ENCODE measurements at places on chromosomes 1 and 21. TPM values are rescaled to one million over a fixed set of nuclear protein-coding genes. Genes with fewer than 3 reads are reported as not detected.

DNA sequence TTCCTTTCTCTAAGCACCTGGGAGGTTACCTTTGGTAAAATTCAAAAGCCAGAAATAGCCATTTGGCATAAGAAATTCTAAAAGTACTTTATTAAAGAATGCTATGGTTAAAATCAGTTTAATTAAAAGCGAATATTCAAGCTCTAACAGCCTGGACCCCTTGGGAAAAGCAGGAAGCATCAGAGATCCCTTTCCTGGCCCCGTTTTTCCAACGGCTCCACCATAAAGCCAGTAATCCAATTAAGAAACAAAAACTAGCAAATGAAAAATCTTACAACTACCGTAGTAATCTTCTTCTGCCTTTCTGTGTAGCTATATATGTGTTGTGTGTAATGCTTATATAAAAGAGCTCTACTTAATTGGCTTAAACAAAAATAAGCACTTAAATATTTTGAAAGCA lies 33.5 kb upstream of the NEK2 start:
- no peaks in the 10 kb centered on the region for H3K36me3 ChIP-seq
- no peaks in the 10 kb centered on the region for H3K4me1 ChIP-seq
- H3K4me3 ChIP-seq, result no peak overlapping the region
- no peak overlapping the region for H3K27ac ChIP-seq

GRCh38 chr1:54219688-54220003 lies 19.7 kb downstream of the MRPL37 start:
- H3K4me1 ChIP-seq, result peaks cover 5% of the 10 kb centered on the region
- H3K4me3 ChIP-seq, result no peak overlapping the region
- H3K27me3 ChIP-seq, result no peaks in the 10 kb centered on the region
- peaks cover 42% of the 10 kb centered on the region for H3K36me3 ChIP-seq
- DNase-seq, result no peak

RGS13 gene
- total RNA-seq, result 0.45 TPM

FCGR3A gene
- 892 TPM for total RNA-seq
